SK-N-MC (cell line): ENCODE measurements at places on chromosomes 4 and X.
A peak's percentile ranks its signal among the peaks of the same experiment; 100 is the strongest.

DNA sequence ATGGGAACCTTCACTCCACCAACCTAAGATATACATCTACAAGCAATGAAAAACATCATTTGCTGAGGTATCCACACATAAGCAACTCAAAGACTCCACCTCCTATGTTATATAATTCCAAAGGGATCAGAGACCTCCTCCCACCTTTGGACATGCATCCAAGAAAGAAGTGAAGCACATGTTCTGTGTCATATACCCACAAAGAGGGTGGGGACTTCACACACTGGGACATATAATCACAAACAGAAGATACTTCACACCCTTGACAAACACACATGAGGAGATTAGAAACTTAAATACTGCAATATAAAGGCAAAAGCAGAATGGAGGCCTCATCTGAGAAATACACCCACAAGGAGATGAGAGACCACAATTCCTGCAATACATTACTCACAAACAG, 25.4 kb downstream of the SUV39H1 start:
- no peak for DNase-seq

- no peak for DNase-seq
Observed at GRCh38 chrX:134459683-134460004, 321 bp upstream of the HPRT1 start.

DNA sequence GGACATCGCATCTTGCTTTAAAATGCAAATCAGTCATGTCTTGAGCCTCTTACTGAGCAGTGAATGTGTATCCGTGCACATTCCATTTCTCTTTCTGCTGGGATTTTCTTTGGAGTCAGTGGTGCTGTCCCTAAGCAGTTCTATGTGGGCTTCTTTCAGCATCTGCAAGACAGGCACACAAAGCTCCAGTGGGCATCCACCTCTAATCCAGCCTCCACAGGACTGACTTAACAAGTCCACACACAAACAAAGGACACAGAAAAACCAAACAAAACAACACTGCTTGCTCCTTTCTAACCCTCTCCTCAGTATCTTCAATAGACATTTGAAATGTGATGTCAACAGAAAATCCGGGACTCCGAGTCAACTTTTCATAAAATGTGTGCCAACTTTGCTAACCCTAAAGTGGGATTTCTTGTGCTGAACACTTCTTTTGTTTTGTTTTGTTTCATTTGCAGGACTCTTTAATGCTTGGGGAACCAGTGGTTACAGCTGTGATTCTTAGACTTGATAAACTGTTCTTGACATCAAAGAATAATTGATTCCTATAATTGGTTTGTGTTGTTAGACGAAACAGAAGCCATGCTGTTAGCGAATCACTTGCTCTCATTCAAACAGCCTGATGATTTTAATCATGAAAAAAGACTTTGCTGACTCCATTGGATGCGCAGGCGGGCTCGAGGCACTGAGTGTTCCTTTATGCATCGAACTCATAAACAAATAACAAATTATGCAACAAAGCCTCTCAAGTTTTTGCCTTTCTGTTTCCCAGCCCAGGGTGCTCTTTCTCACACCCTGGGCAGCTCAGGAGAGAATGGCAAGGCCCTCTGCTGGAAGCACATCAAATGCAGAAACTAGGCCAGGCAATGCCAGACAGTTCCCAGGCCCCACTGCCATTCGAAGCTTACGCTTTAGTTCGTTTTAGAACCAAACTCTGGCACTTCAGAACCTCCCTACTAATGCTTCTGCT, 20.1 kb downstream of the ETNPPL start:
- DNase-seq = no peak

DNA sequence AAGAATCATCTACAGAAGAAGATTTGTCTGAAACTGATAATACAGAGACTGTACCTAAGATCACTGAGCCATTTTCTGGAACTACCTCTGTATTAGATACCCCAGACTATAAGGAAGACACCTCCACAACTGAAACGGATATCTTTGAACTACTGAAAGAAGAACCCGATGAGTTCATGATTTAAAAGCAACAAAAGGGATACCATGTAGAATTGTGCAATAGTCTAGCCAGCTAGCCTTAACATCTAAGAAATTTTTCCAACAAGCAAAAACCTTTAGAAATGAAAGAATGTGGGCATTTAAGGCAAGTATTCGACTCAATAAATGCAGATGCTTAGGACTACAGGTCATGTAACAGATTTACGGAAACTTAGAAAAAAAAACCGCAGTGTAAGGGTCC, 1.3 kb downstream of the CABS1 start:
- no peak for DNase-seq

DNA sequence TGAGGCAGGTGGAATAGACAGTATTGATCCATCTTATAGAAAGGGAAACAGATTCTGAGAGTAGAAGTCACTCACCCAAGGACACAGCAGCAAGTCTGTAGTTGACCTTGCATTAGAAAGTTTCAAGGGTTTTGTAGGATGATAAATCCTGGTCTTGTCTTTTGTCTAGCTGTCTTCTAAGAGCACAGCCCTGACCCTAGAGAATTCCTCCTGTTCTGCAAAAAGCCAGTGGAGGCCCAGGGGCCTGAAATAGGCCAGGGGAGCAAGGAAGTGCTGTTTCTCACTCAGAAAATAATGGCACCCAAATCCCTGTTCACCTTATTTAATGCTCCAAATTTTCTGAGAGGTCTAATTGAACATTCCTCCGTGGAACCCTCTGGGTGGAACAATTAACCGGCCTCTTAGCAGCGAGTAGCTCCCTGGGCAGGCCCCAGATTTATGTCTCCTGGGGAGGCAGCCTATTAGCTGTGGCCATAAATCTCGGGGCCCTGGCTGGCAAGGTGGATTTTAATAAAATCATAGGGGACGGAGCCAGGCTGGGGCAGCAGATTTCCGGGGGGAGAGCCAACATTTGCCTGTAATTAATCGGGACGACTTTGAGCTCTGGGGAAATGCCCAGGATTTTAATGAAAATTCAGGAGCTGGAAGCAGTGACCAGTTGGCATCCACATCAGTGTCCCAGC, 49.2 kb upstream of the MSX1 start:
- no peak for DNase-seq

- DNase-seq = peak; percentile 10
Observed at GRCh38 chr4:21512353-21512752, 436.2 kb downstream of the KCNIP4 start.

GRCh38 chrX:55008571-55009358, 8.6 kb downstream of the APEX2 start:
- DNase-seq = no peak

DNA sequence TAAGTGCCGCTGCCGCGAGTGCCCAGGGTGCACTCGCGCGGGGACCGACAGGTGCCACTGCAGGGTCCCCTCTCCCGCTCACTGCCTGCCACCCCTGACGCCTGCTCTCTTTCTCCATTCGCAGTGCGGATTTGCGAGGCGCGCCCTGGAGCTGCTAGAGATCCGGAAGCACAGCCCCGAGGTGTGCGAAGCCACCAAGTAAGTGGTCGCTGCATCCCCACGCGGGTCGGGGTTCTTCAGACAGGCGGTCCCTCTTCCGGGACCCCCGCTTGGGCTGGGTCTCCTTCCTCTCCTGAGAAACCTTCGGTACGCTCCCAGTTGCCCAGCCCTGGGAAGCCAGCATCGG, 547 bp downstream of the GUCY1A1 start:
- DNase-seq = no peak

DNA sequence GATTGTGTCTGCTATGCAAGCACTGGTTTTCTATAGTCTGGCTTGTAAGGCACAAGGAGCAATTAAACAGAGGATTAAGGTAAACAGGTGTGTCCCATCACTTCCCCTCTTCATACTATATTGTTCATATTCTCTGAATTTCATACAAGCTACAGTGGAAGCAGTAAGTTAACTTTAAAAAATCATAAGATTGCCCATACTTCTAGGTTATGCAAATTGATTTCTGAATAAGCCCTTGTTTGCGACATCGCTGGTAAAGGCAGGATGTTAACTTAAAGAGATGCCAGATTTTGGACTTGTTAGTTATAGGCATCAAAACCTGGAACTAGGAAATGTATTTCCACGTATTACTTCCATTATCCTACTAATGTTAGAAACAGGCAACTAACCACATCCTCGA, 1.0 kb upstream of the TMEM131L start:
- no peak for DNase-seq

GRCh38 chrX:1601051-1601767, 9.8 kb downstream of the AKAP17A start:
- no peak for DNase-seq

- no peak for DNase-seq
Observed at GRCh38 chrX:683576-683975, 53.0 kb downstream of the SHOX start.

- DNase-seq = no peak
Observed at GRCh38 chr4:14095831-14096230, 468.3 kb upstream of the BOD1L1 start.

GRCh38 chr4:161291222-161291621, 872.6 kb downstream of the FSTL5 start:
- DNase-seq = peak; percentile 66

GRCh38 chr4:8349664-8350236, 80.2 kb downstream of the HTRA3 start:
- no peak for DNase-seq
